ENCODE measurements at places on chromosomes 3 and 15. TPM values are rescaled to one million over a fixed set of nuclear protein-coding genes. Genes with fewer than 3 reads are reported as not detected.

Gene UACA
- total RNA-seq = 70.3 TPM

Gene TMCO5A
- total RNA-seq = not detected

Gene DNASE1L3
- 0.72 TPM for total RNA-seq

Gene PSTPIP1
- total RNA-seq = not detected

Gene C15orf40
- 15.8 TPM for total RNA-seq

Gene C2CD4A
- not detected for total RNA-seq

Gene TWF2
- 30.6 TPM for total RNA-seq

Gene NAA50
- 83.2 TPM for total RNA-seq

Gene PPP1R14D
- 1.7 TPM for total RNA-seq

Gene ALCAM
- 90.3 TPM for total RNA-seq

Gene SPRED1
- total RNA-seq = 36.7 TPM

Gene COL6A5
- total RNA-seq = 0.04 TPM

Gene GABRA5
- total RNA-seq = 0.11 TPM

Gene KBTBD8
- 1.4 TPM for total RNA-seq

Gene SETD2
- total RNA-seq = 73.1 TPM

Gene ACTC1
- total RNA-seq = 4.8 TPM

Gene EPHB1
- 1.3 TPM for total RNA-seq

Gene CORO2B
- total RNA-seq = 1.00 TPM

Gene P2RY12
- total RNA-seq = not detected

Gene SLC22A14
- total RNA-seq = 0.20 TPM

Measured in mesothelial cell of epicardium (in vitro differentiated cells).